Stimulated activated CD8-positive, alpha-beta memory T cell treated with anti-CD3 and anti-CD28 coated beads, Interleukin-2, amount 100 ng/mL, for 48 hours (primary cell): ENCODE measurements at places on chromosomes 3 and 15.

GRCh38 chr3:107847791-107848190 lies 243.0 kb downstream of the CD47 start:
- DNase-seq: no peak

DNA sequence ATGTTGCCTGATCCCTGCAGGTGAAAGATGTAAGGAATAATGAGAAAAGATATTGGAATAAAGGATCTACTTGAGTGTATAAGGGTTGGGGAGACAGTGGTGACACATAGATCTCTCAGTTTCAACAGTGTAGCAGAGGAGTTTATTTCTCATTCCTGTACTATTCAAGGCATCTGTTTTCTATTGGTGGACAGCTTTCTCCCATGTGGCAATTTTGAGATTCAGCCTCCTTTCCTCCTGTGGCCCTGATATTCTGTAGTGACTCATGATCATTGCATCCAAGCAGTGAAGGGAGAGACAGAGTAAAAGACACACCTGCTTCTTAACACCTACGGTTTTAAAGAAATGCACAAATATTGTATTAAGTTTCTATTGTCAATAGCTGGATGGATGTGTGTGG lies 327.6 kb downstream of the GRM7 start:
- no peak for DNase-seq

DNA sequence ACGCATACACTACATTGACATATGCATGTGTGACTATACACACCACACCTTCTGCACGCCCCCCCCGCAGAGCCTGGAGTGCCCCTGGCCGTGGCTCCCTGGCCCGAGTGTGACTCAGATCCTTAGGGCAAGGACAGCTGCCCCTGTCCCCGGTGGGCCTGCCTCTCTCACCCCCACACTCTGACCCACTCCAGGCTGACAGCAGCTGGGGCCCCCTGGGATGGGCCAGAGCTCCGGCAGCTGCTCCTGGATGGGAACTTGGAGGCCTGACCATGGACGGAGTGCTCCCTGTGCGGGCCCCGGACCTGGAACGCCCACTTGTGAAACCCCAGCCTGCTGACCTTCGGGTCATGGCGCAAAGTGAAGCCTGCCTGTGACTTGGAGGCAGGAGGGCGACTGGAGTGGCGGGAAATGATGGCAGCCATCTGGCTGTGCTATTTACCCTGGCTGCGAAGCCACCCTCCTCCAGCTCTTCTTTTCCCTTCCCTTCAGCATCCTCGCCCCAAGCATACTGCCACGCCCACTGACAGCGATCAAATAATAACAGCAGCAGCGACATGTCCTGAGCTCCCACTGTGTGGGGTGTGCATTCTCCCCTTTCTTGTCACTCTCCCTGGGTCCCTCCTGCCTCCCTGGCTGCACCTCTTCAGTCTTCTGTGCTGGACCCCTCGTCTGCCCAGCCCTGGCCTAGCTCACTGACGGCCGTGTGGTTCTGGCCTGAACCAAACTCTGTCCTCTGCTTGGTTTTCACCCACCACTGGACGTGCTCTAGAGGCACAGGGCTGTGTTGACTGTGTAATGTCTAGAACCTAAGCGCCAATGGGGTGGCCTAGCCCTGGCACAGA lies 90.7 kb upstream of the MEF2A start:
- DNase-seq: no peak

DNA sequence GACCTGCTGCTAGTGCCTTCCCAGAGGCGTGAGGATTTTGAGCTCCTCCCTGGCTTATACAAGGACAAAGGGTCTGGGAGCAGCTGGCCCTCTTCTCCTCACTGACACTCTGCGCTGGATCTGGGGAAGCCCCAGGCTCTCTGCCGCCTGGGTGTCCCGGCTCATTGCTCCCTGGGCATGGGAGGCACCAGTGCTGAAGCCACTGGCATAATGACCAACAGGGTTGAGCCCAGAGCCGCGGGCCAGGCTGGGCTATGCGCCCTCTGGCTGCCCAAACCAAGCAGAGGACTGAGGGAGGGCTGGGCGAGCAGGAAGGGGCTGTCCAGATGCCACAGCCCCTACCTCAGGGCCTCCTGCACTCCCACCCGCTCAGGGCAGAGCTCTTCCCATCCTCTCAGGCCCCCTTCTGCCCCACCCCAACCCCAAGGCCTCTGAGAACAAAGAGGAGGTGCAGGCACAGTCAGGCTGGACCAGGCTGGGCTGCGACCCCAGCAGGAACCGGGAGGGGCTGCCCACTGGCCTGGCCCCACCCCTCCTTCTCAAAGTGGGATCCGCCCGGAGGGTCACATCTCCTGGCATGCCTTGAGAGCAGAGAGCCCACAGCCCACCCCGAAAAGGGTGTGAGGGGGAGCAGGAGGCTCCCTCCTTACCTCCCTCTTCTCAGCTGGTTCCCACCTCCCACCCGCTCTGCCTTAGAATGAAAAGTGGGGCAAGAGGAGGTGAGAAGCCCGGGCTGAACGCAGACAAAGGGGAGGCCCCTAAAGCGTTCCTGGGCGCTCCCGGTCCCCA lies 1.6 kb downstream of the LINGO1 start:
- no peak for DNase-seq

GRCh38 chr15:71626596-71627088 lies 183.7 kb upstream of the NR2E3 start:
- no peak for DNase-seq

DNA sequence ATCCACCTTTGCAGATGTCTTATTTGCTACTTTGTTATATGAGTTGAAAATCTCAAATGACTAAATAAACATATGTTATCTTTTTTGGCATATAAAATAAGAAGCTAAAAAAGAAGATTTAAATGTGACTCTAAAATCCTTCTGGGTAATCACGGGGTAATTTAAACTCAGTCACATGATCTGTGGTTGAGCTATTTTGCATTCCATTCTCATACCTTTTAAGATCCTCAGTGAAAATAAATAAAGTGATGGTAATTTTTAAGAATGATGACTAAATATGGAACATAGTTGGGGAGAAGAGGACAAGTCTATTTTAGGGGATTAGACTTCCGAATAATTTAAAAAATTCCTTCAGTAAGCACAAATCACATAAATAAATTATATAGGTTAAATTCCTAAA lies 1076.8 kb downstream of the TUSC7 start:
- no peak for DNase-seq

GRCh38 chr3:149812165-149812605 lies 830 bp upstream of the RNF13 start:
- no peak for DNase-seq

DNA sequence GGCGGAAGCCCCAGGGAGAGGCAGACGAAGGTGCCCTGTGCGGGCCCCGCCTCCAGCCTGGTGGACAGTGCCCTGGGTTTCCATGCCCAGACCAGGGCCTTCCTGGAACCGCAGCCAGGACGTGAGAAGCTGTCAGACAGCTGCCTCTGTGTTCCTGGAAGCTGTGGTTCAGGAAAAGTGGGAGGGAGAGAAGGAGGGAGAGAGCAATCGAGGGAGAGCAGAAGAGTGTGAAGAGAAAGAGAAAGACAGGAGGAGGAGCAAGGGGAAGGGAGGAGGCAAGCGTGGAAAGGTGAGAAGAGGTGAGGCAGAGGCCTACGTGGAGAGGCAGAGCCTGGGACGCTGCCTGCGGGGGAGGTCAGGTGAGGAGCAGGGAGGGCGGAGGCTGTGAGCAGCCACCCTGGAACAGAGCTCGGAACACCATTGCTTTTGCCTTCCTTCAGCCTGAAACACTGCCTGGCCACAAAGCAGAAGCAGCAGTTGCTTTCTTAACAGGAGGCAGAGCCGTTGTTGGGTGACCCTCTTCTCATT lies 18.6 kb downstream of the ZDHHC19 start:
- DNase-seq: no peak

DNA sequence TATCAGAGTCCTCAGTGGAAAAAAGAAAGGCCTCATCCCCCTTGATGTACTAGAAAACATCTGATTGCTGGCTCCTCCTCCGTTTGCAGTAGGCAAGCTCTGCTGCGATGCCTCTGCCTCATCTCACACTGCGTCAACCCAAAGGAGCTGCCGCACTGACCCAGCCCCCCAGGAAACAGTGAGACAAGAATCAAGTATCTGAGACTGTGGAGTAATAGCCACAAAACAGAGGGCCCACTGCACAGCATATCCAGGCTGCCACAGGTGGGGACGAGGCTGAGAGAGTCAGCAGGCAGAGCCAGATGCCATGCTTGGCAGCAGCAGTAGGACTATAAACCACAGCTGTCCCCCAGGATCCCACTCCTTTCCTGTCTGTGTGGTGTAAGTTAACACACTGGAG lies 165.9 kb downstream of the STAC start:
- DNase-seq: no peak

DNA sequence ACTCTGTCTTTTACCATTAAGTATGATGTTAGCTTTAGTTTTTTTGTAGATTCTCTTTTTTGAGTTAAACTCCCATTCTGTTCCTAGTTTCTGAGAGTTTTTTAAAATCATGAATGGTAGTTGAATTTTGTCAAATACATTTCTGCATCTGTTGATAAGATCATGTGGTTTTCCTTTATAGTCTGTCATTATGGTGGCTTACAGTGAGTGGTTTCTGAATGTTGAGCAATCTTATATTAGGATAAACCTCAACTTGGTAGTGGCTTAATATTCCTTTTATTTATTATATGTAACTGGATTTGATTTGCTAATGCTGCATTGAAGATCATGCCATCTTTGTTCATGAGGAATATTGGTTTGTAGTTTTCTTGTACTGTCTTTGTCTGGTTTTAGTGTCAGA lies 34.8 kb downstream of the NEO1 start:
- no peak for DNase-seq

GRCh38 chr3:192422997-192423342 lies 304.4 kb downstream of the FGF12 start:
- DNase-seq: no peak

DNA sequence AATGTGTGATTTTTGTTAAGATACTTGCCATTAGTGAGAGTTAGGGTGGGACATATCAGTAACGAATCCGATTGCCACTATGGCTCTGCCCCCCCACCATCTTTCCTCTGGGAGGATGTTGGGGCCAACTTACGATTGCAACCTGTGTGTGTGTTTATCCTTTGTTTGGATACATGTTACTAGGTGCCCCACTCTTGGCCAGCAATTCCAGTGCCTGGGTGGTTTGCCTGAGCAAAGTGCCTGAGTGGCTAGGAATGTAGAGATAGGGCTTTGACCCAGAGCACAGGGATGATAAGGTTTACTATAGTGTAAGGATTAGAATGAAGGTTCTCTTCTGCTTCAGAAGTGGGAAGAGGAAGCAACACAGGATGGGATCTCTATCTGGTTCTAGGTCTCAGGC lies 231.8 kb downstream of the TP63 start:
- no peak for DNase-seq

GRCh38 chr15:55250392-55250791 lies 39.2 kb downstream of the RAB27A start:
- DNase-seq: no peak

GRCh38 chr3:10553591-10554235 lies 48.3 kb upstream of the ATP2B2 start:
- no peak for DNase-seq

- no peak for DNase-seq
These were observed 313.7 kb downstream of the GAP43 start for GRCh38 chr3:115937054-115937453.

DNA sequence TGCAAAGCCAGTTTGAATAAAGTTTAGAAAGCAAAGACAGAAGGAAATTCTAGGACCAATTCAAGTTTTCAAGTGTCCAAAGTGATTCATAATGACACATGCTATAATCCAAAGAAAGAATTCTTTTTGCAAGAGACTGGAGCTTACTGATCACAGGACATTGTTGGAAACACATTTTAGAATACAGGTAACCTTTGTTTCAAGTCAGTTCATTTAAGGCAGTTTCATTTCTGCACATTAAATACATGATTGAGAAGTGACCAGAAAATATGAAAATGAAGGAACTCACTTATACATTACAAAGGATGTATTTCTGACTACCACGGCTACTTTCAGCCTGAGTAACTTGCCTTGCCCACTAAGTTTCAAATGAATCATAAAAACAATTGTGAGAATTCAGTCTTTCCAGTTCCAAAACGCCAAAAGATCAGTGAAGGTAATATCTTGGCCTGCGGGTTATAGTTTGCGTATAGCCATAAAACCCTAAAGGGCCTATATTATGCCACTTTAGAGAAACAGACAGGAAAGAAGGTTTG lies 48.7 kb downstream of the PRICKLE2 start:
- DNase-seq: no peak

- no peak for DNase-seq
These were observed 293.6 kb downstream of the OCA2 start for GRCh38 chr15:27805261-27806220.

- DNase-seq: no peak
These were observed 9.4 kb downstream of the CTNNB1 start for GRCh38 chr3:41208507-41209220.

- no peak for DNase-seq
These were observed 69.9 kb downstream of the SYNM start for GRCh38 chr15:99174567-99175395.

DNA sequence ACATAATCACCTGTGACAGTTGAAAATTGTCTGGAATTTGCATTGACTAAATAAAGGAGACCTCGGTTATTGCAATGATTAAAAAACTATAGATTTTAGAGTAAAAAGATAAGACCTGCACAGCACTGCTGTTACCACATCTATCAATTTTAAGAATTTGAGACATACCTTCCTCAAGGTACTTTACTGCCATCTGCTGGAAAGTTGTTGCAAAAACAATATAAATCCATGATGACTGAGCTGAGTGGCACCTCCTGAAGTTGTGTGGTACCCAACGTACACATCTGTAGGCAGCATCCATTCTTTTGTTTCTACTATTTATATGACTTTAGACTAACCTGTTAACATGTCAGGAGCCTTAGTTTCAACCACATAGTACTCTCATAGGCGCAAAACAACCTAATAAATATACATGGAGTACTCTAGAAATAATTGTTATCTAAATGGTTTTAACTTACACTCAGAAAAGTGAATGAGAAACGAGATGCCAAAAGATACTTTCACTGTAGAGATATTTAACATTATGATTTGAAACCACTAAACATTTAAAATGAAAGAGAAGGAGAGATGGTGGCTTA lies 106.7 kb downstream of the GHSR start:
- DNase-seq: no peak

GRCh38 chr3:2950159-2950558 lies 160.0 kb downstream of the IL5RA start:
- DNase-seq: no peak

- DNase-seq: peak; percentile 46
These were observed 12.5 kb downstream of the RAB27A start for GRCh38 chr15:55277116-55277564.

DNA sequence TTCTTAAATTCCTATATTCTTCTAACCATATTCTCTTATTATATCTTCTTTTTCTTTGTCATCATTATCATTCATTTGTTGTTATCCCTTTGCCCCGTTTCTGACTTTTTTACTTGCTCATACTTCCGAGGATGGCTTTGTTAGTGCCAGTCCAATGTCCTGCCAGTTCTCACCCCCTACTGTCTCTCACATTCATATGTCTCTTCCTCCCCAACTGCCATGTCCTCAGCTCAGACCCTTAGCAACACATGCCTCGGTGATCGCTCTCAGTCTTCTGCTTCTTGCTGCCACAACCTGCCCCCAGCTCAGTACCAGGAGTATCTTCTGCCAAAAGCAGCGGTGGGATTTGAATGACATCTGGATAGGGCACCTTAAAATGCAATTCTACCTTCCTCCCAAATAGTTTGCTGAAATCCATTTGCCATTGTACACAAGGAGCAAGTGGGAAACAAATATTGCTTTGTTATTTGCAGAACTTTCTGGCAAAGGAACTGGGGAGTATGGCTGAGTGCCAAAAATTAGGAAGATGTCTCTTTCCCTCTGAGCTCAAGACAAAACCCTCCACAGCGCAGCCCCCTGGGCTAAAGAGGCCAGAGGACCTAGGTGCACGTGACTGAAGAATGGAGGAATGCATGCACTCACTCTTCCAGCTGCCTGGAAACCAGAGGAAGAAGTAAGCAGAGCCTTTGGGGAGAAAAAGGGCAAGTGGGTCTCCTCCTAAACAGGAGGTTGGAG lies 57.7 kb upstream of the CTNNB1 start:
- DNase-seq: no peak
